Activated CD4-positive, CD25-positive, alpha-beta regulatory T cell treated with anti-CD3 and anti-CD28 coated beads, Interleukin-2, amount 50 U/mL, for 24 hours (primary cell): ENCODE measurements at places on chromosomes 11 and 22.
A peak's percentile ranks its signal among the peaks of the same experiment; 100 is the strongest.

DNA sequence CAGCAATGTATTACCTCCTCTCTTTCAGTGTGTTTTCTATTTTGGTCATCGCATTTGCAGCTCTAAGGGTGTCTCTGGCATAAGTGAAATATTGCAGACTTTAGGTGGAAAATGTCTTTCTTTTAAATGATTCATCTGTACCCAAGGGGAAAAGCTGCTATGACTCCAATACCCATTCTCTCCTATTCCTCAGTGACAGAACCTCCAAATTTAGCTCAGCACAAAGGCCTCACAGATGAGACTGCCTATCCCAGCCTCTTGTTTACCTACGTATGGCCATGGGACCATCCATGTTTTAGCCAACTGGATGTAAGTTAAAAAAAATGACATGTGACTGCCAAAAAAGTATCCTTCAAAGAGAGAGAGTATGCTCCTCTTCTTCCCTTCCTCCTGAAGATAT, 7.9 kb downstream of the MTMR2 start:
- ATAC-seq = no peak

DNA sequence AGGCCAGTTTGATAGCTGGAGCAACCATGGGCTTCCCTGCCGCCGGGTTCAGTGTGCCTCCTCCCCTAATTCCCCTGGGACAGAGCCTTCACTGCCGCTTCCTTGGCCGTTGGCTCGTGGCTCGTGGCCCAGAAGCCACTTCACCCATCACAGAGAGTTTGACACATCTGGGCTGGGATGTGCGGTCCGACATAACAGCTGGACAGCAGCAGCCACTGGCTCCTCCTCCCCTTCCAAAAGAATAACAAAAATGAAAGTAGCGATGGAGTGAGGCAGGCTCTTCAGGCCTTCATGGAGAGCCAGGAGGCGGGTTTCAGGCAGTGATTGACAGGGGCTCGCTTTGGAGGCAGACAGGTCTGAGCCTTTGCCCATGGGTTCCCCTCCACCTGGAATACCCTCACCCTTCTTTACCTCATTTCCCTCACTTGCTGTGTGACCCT, 8.2 kb downstream of the CREB3L1 start:
- no peak for ATAC-seq

DNA sequence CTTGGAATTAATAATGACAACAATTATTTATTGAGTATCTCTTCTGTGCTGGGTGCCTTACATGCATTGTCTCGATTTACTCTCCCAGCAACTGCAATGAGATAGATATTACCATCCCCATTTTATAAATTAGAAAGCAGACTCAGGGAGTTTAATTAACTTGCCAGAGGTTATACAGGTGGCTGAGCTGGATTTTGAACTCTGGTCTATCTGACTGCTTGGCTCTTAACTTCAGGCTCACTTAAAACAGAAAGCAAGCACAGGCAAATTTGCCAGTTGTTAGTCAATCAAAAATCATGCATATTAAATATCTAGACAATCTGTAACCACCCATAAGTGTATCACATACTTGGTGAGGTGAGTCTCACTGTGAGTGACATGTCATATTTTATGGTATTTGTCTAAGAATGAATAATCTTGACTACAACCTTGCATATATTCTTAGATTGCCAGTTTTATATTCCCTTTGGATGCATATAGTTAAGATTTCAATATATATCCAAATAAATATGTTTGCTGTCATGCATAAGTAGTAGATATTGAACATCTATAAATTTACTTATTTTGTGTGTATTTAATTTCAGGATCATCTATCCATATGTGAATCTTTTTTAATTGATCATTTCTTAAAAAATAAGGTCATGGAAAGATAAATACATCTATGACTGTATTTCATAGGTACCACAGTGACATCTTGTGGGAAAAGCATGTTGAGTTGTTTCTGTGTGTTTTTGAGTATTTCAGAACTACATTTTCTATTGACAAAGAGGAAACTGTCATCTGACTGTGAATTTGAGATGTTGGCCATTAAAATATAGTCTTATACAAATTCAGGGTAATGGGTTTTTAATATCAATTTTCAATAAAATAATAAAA, 112.0 kb upstream of the ARHGAP42 start:
- ATAC-seq = no peak

DNA sequence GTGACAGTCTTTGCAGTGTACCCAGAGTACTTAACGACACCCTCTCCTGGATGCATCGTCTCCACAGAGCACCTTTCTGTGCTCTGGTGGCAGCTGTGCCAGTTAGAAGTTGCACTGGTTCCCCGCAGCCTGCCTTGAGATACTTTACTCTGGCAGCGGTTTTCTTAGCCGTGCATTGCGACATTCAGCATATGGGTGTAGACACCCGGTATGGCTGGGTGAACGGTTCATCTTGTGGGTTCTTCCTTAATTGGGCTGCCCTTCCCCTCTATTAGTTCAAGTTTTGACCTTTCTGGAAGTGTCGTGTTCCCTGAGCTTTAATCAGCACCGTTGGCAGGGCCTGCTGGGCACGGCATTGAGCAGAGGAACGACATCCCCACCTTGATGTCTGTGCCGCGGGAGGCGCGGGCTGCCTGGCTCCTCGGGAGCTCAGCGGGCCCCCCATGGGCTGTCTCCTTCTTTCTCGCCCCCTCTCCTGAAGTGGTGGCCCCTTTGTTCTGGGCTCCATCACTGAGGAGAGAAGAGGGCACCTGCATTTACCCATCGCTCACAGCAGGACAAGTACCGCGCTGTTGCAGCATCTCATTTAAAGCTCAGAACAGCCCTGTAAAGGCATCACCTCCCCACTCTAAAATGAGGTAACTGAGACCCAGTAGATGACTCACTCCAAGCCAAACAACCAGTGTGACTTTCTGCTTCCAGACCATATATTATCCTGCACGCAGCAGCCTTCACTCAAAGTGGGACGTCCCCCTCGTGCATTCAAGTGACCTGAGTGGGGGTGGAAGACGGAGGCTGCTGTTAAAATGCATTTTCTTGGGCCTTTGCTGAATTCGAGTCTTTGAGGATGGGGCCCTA, 13.3 kb downstream of the FAM83F start:
- no peak for ATAC-seq

- ATAC-seq = no peak
Measured at GRCh38 chr11:57426439-57426928, 437 bp downstream of the SLC43A3 start.

DNA sequence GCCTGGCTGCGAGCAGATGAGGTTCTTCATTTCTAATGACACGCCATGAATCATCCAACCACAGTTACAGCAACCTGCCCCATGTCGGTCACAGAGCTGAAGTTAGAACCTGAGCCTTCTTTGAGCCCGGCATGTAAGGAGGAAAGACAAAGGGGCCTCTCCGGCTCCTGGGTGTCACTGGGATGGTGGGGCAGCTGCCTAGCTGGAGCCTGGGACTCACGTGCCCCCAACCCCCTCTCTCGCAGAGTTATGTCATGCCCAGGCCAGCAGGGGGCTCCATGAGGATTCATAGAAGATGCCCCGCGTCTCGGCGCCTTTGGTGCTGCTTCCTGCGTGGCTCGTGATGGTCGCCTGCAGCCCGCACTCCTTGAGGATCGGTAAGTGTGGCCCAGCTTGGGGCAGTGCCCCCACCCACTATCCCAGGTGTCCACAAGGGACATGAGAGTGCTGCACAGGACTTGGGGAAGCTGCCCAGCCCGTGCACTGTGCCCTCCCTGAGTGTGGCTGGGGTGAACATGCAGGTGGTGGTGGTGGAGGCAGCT, 148.5 kb downstream of the GRIK4 start:
- ATAC-seq = peak; percentile 38

GRCh38 chr11:119115484-119116234, 5.7 kb upstream of the HINFP start:
- ATAC-seq = no peak
